ENCODE measurements at places on chromosomes 1 and 21.

DNA sequence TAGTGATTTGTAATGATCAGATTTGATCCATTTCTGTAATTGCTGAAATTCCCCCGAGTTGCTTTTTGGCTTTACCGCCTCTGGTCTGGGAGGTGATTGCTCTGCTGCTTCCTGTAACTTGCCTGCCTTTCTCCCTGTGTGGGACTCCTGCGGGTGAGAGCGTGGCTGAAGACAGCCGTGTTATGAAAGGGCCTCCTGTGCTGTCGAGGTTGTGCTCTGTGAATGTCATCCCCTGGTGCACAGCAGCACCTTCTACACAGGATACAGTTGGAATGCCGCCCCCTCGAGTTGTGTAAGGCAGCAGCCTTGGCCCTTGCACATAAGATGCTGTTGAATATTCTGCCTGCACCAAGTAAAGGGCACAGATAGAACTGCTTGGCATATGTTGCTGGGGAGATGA lies 5.9 kb downstream of the SOD1 start:
- no peak for DNase-seq

GRCh38 chr1:24089027-24089742 lies 22.8 kb downstream of the MYOM3 start:
- no peak for DNase-seq

DNA sequence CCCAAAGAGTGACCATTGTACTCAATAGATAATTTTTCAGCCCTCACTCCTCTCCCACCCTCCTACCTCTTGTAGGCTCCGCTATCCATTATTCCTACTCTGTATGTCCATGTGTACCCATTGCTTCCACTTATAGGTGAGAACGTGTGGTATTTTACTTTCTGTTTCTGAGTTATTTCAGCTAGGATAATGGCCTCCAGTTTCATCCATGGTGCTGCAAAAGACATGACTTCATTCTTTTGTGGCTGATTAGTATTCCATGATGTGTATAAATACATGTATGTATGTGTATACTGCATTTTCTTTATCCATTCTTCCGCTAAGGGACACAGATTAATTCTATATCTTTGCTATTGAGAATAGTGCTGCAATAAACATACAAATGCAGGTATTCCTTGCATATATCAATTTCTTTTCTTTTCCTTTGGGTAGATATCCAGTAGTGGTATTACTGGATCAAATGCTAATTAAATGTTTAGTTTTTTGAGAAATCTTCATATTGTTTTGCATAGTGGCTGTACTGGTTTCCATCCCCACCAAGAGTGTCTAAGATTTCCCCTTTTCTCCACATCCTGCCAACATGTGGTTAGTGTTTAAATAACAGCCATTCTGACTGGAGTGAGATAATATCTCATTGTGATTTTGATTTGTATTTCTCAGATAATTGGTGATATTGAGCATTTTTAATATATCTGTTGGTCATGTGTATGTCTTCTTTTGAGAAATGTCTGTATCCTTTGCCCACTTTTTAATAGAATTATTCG lies 4.9 kb downstream of the LY9 start:
- no peak for DNase-seq

DNA sequence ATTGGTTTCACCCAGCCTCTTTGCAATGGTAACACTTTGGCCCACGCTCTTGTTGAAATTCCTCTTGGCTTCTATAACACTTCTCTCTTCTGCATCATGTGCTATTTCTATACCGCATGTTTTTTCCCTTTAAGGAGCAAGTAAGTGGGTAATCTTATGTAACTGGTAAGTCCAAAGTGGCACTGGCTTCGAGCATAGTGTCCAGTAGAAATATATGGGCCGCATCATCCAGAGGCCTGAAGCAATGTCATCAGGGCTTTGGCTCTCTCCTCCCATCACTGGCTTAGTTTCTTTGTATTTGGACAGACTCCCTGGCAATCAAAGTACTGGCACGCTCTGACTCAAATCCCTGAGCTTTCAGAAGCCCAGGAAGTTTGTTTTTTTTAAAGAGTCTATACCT lies 17.5 kb downstream of the CHML start:
- DNase-seq, result no peak

- no peak for DNase-seq
Observed at GRCh38 chr1:30899577-30900389, 8.8 kb downstream of the SDC3 start.

GRCh38 chr1:61190618-61191432 lies 108.5 kb downstream of the NFIA start:
- DNase-seq, result no peak

DNA sequence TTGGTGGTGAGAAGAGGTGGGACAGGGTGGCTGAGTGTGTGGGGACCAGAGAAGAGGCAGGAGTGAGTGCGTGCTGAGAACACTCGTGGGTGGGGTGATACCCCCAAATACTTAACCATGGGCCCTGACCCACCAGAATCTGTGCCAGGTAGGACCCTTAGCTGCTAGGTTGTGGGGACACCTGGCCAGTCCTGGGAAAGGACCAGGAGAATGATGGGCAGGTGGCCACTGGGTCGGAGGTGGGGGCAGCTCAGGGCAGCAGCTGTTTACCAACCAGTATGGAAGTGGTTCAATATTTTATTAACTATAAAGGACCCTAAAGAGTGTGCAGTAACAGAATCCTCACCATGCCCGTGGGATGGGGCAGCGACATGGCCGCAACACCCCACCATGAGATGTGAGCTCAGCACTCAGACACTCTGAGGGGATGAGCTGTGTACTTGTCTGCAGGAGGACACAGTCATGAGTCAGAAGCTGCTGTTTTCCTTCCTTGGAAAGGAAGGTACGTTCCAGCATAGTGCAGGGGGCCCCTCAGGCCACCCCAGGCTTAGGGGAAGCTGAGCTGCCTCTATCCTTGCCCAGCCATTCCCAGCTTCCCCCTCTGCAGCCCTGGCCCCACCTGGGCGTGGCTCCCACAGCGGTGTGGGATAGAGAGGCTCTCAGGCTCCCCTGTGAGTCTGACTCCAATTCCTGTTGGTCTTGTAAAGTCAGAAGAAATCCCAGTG lies 25.4 kb downstream of the TEX35 start:
- DNase-seq, result no peak

- no peak for DNase-seq
Observed at GRCh38 chr1:17674726-17675500, 80.2 kb upstream of the ACTL8 start.

- DNase-seq, result no peak
Observed at GRCh38 chr21:24153137-24153536, 1454.1 kb downstream of the MRPL39 start.

GRCh38 chr1:174480324-174480723 lies 32.6 kb downstream of the GPR52 start:
- DNase-seq, result no peak

DNA sequence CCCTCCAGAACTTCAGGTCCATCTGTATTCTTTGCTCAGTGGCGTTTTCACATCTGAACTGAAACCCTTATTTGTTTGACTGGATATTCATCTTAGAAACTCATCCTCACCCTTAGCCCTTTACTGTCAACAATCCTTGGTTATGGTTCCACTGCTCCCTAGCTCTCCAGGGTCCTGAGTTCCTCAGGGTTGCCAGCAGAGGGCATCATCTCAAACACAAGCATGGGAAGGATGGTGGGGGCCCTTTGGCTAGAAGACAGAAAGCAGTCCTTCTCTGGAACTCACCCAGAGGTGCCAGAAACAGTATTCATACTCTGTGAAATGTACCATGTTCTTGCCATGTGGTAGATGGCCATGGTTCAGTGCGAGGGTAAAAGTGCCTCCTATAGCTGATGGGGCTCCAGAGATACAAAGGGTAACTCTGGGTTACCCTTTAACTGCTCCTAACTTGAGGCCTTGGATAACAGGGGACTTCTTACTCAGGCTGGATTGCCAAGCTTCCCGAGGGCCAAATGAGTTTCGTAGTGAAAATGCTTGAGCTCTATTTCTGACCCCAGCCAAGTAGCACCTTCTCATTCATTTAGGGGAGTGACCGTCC lies 11.3 kb downstream of the NCSTN start:
- DNase-seq, result no peak

GRCh38 chr1:74699331-74699730 lies 25.7 kb upstream of the ERICH3 start:
- no peak for DNase-seq

DNA sequence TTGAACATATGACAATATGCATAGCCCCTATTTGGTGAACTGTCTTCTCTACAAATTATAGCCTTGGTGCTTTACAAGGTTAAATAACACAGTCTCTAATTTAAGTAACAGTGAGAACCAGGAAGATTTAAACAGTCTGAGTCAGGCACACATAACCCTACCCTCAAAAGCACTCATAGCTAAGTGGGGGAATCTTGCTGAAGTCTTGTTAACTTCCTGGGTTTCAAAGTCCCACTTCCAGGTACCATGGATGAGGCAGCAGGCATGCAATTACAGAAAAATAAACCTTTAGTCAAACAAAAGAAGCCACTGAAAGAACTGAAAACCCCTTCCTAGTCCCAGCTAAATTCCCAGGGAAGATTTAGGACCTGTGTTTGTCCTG lies 147.6 kb downstream of the PBX1 start:
- DNase-seq, result no peak

GRCh38 chr1:156283521-156283920 lies 604 bp upstream of the TMEM79 start:
- no peak for DNase-seq

DNA sequence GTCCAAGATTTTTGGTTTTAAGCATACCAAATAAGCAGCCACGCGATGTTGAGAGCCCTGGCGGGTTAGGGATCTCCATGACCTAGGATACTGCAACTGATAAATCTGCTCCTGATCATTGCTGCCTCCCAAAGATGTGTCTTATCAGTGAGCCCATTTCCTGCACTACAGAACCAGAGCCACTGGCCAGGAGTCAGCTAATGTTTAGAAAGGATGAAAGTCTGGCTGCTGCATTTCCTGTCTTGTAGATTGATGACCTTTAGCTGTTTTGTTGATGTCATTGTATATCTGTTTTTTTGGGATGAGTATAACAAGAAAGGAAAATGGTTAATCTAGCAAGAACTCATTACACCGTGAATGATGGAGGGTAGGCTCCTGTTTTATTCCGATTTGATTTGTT lies 74.5 kb downstream of the C1orf21 start:
- no peak for DNase-seq

DNA sequence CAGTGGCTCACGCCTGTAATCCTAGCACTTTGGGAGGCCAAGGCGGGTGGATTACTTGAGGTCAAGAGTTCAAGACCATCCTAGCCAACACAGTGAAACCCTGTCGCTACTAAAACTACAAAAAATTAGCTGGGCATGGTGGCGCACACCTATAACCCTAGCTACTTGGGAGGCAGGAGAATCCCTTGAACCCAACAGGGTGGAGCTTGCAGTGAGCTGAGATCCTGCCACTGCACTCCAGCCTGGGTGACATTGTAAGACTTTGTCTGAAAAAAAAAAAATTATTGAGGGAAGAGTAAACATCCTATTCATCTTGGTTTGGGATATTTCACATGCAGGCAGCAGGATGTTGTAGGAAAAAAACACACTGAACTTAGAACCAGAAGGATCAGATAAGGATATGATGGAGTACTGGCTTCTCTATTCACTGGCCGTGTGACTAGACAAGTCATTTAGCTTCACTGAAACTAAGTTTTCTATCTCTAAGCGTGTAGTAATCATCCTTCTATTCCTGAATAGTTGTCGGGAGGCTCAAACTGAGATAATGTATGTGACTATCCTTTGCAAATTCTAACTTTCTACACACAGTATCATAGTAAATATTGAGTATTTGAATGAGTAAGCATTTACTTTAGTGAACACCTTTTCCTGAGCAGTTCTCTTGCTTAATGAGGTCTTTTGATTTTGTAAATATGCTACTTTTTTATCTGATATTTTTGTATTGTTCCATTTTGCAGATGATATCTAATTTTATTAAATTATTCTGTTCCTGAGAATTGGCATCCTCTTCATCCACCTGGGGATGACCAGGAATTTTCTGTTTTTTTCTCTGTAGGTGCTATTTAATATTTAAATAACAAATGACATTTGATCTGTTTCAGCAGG lies 18.2 kb downstream of the CAP1 start:
- DNase-seq, result no peak

GRCh38 chr21:37655611-37656300 lies 260.5 kb downstream of the KCNJ6 start:
- no peak for DNase-seq

DNA sequence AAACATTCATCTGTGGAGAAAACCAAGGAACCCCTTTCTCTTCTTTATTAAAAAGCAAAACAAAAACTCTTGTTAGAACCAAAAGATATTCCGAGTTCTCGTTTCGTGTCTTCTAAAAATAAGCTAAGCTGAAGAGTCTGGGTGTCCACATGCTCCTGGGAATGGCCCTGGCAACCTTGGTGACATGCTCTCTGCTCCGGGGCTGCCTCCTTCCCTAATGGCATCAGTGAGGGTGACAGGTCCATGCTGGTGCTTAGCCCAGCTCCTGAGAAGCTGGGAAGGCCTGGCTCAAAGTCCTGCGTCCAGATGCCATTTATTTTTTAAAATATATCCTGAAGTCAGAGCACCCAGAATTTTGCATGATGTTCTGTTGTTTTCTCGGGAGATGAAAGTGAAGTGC lies 24.6 kb upstream of the TRAPPC10 start:
- no peak for DNase-seq

GRCh38 chr1:181685211-181685610 lies 201.9 kb downstream of the CACNA1E start:
- DNase-seq, result no peak

DNA sequence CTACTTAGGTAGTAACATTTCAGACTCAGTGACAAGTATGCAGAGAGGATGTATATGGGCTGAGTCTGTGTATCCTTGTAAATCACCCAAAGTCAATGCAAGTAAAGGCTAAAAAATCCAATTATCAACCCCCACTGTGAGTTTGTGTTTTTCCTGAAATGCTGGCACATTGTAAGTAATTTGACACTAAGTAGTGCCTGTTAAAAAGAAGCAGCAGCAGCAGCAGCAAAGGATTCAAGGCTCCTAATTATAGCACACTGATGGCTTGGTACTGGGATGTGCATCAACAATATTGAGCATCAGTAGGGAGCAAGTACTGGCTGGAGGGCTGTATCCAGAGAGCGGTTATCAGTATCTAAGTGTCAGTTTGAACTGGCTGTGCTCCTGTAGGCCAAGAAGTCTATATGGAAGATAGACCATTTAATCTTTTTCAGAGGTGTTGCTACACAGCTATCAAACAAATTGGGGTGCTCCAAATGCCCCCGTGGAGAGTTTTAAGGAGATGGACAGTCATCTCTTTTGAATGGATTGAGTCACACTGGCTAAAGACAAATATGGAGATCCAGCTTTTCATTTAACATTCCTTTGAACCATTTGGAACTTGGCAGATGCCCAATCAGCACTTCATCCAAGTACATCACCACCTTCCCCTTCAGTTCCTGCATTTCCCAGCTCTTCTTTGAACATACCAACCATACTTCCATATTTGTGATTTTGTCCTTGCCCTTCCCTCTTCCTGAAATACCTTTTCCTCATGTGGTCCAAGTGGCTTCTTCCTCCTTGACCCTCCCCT lies 241.2 kb upstream of the ST6GALNAC5 start:
- no peak for DNase-seq

- no peak for DNase-seq
Observed at GRCh38 chr1:206468571-206468970, 1.7 kb upstream of the IKBKE start.
